ENCODE measurements at places on chromosomes 13 and 19.

GRCh38 chr19:3855320-3855719 is 13.5 kb downstream of the ZFR2 start:
- DNase-seq: peak; percentile 11

DNA sequence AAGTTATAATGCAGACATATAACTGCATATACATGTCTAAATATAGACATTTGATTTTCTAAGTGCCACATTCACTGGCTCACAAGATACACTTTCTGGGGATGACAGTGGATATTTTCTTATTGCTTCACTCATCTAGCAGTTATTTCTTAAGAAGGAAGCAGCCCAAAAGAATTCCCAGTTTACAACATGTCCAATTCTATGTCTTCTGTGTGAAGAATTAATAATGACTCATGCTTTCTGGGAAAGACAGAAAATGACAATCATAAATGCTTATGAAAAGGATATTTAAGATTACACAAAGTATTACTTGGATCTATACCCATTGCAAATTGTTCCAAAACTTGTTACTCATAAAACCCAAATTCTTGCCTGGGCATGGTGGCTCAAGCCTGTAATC is 543.4 kb downstream of the SUCLA2 start:
- no peak for DNase-seq

GRCh38 chr19:31560086-31561060 is 211.1 kb upstream of the TSHZ3 start:
- DNase-seq: no peak

- peak; percentile 90 for DNase-seq
Observed at GRCh38 chr19:7098701-7099596, 29.4 kb downstream of the ZNF557 start.

DNA sequence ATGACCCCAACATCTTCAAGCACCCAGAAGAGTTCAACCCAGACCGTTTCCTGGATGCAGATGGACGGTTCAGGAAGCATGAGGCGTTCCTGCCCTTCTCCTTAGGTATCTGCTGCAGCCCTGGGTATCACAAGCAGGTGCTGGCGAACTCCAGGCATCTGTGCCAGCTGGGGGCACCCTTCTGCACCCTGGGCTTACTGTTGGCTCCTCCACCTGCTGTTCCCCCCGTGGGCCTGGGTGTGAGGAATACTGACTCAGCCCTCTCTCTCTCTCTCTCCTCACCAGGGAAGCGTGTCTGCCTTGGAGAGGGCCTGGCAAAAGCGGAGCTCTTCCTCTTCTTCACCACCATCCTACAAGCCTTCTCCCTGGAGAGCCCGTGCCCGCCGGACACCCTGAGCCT is 13.0 kb downstream of the CYP2S1 start:
- DNase-seq: no peak

GRCh38 chr13:92260363-92260762 is 861.9 kb downstream of the GPC5 start:
- DNase-seq: no peak

DNA sequence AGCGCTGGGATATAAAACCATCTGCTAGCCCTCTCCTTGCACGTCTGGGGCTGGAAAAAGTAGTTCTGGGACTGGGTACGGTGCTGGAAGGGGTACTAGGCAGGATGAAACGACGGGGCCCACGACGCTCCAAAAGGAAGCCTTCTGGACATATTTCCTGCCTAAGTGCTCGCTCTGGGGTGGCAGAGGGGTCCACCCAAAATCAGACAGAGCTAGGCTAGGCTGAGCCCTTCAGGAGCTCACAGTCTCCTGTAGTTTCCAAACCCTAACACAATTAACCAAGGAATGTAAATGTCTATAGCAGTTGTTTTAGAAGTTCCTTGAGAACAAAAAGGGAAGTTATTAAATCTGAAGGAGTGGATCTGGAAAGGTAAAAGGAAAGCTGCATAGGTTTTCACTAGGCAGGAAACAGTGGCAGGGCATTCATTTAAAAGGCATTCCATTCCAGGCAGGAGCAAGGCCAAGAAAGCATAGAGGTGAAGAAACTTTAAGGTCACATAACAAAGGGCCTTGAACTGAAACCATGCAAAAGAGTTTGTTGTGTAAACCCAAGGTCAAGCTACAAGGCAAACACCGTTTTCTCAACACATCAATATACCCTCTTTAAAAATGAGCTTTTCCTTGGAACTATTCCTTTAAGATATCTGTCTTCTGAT is 634 bp upstream of the DIAPH3 start:
- no peak for DNase-seq

DNA sequence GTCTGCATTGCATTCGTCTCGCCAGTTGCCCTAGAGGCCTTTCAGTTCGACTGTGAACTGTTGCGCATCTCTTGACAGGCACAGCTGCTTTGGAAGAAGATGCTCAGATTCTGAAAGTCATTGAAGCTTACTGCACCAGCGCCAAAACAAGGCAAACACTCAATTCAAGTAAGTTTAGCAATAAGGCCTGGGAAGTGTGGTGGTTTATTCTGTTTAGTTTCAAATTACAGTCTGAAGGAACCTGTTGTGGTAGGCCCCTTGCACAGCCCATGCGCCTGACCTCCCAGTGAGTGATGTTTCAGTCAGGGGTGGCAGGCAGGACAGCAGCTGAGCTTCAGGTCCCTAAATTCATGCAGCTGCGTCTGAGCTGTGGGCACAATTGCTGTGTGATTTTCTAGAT is 32.2 kb upstream of the TEX29 start:
- DNase-seq: no peak

DNA sequence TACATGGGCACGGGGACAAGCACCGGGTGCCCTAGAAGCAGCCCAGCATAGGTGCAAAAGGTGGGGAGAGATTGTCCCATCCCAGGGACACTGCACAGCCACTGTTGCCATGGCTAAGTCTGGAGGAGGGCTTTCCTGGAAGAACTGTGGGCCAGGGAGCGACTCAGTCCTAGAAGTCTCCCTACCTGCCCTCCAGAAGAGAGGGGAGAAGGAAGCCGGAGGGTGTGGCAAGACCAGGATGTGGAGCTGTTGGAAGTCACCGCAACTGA is 2.3 kb upstream of the FBN3 start:
- DNase-seq: no peak

GRCh38 chr13:23609874-23610576 is 39.8 kb downstream of the TNFRSF19 start:
- no peak for DNase-seq

GRCh38 chr13:94829185-94829836 is 117.0 kb upstream of the SOX21 start:
- DNase-seq: peak; percentile 45

DNA sequence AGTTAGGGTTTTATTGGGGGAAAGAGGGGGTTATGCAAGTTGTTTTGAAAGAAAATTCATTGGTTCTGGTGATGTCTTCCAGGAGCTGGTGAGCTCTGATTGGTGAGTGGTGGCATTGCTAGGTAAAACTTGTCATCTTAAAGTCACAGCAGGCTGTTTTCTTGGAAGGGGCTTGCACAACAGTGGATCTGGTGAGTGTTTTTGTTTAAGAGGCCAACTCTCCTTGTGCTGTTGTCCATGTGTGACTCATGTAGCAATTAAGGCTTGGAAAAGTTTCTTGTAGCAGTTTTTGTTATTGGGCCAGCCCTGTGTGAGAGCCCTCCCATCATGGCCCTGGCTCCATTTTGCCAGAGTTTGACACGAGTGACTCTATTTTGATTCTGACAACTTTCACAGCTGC is 109.4 kb downstream of the RFC3 start:
- no peak for DNase-seq

DNA sequence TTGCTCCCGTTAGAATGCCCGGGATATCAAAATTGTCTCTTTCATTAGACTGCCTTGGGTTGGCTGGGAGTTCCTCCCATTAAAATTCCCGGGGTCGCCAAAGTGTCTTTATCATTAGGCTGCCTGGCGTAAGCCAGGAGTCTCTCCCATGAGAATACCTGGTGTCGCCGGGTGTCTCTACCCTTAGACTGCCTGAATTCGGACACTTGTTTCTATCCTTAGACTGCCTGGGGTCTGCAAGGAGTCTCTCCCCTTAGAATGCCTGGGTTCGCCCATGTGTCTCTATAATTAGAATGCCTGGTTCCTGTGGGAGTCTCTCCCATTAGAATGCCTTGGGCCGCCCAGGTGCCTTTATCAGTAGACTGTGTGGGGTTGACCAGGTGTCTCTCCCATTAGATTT is 1538.2 kb downstream of the UQCRFS1 start:
- DNase-seq: no peak

DNA sequence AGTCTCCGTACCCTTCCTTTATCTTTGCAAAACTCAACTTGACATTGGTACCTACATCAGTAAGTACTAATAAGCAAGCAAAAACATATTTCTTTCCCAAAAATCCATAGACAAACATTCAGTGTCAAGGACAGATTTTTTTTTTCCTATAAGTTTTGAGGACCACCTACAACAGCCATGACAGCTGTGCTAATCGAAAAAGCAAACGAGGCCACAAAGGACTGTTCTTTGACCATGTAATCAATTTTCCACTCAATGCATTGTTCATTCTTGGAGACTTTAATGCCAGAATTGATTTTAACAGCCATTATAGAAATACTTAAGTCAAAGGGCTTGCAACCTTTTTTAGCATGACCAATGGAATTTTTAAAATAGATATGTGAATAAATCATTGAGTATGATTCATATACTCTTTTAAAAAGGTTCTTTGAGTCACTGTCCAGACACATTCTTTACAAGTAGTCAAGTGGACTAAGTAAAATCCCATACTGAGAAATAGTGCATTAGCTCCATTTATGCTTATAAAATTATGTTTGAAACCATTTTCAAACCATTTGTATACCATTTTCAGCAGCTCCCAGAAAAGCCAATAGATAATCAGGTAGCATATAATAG is 323.9 kb downstream of the MZT1 start:
- no peak for DNase-seq

- no peak for DNase-seq
Observed at GRCh38 chr13:58960888-58961287, 1202.8 kb downstream of the DIAPH3 start.

GRCh38 chr19:55255618-55256423 is 3.0 kb downstream of the PPP6R1 start:
- no peak for DNase-seq

DNA sequence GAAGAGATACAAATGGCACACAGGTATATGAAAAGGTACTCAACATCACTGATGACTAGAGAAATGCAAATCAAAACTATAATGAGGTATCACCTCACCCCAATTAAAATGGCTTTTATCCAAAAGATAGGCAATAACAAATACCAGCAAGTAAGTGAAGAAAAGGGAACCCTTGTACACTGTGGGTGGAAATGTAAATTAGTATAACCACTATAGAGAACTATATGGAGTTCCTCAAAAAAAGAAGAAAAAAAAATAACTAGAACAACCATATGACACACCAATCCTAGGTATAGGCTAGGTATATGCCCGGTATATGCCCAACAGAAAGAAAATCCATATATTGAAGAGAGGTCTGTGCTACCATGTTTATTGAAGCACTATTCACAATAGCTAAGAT is 150.9 kb downstream of the VWA8 start:
- DNase-seq: no peak

DNA sequence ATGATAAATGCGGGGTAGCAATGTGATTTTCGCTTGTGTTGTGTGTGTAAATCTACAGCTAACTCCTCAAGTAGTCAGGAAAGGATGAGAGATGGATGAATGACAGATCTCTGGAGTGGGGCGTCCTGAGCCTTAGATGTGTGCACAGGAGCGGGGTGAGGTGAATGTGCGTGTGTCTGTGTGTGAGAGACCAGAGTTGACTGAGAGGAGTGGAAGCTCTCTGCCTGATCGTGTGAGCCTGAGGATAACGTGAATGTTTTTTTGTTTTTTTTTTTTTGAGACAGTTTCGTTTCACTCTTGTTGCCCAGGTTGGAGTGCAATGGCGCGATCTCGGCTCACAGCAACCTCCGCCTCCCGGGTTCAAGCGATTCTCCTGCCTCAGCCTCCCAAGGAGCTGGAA is 805 bp downstream of the ZNF461 start:
- DNase-seq: no peak

- no peak for DNase-seq
Observed at GRCh38 chr19:56840451-56841192, at the start of the genes PEG3 and ZIM2. Gene PEG3, minus strand, starts transcription at chr19:56840726. Its CDS starts 16,071 bp downstream, at chr19:56824655. Gene ZIM2, minus strand, starts transcription at chr19:56840726. Its CDS starts 16,449 bp downstream, at chr19:56824277.

- peak; percentile 93 for DNase-seq
Observed at GRCh38 chr19:38270587-38271167, 6.3 kb downstream of the SPINT2 start.

GRCh38 chr13:42607546-42607945 is 33.6 kb downstream of the TNFSF11 start:
- DNase-seq: peak; percentile 71

DNA sequence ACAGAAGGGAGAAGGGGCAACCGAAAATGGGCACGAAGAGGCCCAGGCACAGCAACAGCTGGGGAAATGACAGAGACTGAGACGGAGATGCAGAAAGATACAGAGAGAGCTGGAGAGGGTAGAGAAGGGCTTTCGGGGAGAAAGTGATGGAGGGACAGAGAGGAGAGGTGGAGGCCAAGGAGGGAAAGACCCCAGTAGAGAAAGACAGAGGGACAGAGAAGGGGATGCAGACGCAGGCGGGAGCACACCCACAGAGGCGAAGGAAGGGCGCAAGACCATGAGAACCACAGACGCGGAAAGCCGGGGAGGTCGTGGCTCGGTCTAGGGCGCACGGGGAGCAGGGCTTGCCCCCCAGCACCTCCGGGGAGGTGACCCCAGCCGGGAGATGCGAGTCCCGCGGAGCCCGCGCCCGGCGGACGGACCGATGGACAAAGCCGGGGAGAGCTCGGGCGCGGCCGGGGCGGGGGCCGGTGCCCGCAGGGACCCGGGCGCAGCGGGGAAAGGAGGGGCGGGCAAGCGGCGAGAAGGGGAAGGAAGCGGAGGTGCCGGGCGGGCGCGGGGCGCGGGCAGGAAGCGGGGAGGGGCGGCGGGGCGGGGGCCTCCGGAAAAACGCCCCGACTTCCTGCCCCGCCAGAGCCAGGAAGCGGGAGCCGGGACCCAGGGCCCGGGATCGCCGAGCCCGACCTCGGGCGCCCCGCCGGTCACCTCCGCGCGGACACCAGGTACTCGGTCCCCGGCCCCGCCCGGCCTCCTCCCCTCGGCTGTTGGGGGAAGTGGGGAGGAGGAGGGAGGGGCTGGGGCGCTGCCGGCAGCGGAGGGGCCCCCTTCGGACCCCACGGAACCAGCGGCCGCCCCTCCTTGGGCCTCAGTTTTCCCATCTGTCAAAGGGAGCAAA is at the start of gene ARHGEF1:
ARHGEF1 (plus strand) TSS at position 617 of the 895 bp plus-strand sequence. CDS start 4,899 bp downstream, outside the sequence.
- DNase-seq: peak; percentile 57

DNA sequence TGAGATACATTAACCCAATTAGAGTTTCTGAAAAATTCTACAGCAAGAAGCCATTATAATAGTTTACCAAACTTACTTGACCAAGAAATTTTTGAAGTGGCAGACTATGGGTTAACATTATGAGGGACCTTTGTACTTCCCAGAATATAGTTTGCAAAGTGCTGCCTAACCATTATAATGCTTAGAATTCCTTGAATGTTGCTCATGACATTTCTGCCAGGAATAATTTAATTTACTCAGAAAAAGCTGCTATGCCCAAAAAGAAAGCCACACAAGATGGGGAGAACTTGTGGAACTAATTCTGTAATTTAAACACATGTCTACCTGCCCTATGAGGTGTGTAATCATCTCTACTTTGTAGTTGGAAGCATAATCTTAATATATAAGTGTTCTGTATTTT is 58.1 kb upstream of the MYCBP2 start:
- DNase-seq: no peak
